Activated CD8-positive, alpha-beta memory T cell treated with anti-CD3 and anti-CD28 coated beads for 1 hour (primary cell): ENCODE measurements at places on chromosomes 2 and 18.

GRCh38 chr2:75324141-75324540 lies 124.8 kb upstream of the TACR1 start:
- no peak for DNase-seq

- no peak for DNase-seq
Measured at GRCh38 chr2:151757861-151758260, 23.6 kb upstream of the NEB start.

DNA sequence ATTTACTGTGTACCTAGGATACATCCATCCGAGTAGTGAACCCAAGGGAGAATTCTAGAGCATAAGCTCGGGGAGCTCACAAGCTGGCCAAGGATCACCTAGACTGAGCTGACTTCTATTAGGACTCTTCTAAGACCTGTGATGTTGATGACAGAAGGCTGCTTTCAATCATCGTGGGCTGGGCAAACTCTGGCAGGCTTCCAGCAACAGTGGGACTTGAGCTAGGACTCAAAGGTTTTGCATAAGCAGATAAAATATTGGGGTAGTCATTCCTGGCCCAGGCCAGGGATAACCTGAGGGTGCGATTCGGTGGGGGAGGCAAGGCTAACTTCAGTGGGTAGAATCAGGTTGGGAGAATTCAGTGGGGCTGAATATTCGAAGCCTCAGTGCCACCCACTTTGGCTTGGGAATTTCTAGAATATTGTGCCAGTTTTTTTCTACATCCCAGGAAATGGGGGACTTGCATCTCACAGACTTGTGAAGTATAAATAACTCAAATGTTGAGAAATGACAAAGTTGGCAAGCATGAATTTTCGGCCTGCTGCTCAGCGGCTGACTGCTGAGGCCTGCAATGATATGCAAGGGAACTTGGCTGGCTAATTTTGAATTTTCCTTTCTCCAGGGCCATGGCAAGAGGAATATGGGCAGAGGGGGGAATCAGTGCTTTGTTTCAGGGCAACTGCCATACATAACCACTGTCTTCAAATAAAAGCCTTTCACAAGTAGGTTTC lies 274.3 kb downstream of the PRKCE start:
- no peak for DNase-seq

DNA sequence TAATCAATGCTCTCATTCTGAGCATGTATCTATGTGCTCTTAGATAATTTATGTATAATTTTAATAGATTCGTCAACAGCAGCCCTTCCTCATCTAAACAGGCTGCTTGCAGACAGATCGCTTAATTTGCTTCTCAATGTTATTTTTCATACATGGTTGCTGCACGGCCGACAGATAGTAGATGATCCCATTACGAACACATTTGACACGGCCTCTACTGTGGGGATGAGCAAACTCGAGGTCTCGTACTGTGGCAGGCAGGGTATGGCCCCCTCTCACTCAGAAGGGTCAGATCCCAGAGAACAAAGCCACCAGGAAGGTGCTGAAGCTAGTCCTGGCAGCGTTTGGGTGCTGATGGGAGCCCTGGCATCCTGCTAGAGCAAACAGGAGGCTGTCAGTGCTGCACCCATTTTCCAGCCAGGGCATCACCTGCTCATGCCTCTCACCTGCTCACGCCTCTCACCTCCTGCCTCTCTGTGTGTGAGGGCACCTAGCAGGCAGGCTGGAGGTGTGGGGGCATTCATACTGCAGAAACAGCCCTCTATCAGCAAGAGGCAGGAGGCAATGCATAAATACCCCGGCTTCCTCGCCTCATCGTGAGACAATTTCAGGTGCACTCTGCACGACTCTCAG lies 80.0 kb downstream of the KLHL29 start:
- no peak for DNase-seq

- DNase-seq: no peak
Measured at GRCh38 chr2:144553379-144553778, 33.5 kb upstream of the ZEB2 start.

- no peak for DNase-seq
Measured at GRCh38 chr18:63848159-63848558, 39.3 kb upstream of the SERPINB2 start.

DNA sequence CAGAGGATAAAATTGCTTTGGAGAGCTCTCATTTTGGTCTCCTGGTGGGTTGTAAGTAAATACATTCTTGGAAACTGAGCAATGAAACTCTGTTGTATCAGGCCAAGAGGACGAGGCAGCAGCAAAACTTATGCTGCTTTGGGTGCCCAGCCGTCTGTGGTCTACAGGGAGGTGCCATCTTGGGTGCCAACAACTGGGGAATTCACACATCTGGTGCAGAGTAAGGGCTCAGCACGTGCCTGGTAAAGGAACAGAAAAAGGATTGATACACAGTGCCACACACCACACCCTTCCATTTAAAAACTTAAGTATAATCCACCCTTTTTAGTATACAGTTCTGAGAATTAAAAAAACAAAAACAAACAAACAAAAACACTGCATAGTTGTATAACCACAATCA lies 221.9 kb downstream of the TSN start:
- no peak for DNase-seq

GRCh38 chr2:196330645-196331044 lies 159.3 kb upstream of the STK17B start:
- no peak for DNase-seq

GRCh38 chr18:76889091-76889699 lies 66.8 kb downstream of the ZNF236 start:
- DNase-seq: no peak

DNA sequence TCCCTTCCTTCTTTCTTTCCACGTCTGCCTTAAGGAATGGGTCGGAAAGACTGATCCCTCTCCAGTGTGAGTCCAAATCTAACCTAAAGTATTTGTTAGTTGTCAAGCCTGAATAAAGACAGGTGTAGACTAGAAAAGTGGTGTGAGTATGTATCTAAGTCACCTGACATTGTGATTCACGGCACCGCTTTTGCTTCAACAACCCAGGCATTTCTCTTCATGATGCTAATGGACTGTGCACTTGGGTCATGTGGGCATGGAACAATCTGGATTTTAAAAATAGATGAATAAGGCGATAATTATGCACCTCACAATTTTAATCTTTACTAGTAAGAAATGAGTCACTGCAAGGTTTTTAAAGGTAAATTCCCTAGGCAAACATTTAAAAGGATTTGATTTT lies 107.5 kb downstream of the LIPG start:
- DNase-seq: no peak

- no peak for DNase-seq
Measured at GRCh38 chr2:230614913-230615332, 97.7 kb upstream of the CAB39 start.

DNA sequence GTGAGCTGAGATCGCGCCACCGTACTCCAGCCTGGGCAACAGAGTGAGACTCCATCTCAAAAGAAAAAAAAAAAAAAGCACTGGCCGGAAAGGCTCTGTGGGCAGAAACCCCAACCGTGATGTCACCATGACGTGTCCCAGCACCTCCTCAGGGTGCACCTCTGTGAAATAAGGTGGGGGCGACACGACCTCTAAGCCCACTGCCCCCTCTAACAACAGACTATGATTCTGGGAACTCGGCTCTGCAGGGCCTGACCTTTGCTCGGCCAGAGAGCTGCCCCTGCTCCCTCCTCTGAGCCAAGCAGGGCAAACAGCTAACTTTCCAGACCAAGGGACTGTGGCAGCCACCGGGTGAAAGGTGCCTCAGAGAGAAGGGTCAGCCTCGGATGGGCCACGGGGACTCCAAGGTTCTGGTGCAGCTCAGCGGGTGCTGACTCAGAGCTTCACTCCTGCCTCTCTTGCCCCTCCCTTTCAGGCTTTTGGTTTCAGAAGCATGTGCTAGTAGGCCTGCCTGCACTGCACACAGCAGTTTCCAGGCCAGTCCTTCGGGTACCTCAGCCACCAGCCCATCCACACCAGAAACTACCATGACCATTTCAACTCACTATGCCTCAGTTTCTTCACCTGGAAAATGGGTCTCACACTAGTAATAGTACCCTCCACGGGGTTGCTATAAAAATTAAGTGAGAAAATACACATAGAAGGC lies 8.0 kb downstream of the TMBIM1 start:
- DNase-seq: no peak

- no peak for DNase-seq
Measured at GRCh38 chr18:14939141-14939540, 191.2 kb downstream of the ANKRD30B start.

DNA sequence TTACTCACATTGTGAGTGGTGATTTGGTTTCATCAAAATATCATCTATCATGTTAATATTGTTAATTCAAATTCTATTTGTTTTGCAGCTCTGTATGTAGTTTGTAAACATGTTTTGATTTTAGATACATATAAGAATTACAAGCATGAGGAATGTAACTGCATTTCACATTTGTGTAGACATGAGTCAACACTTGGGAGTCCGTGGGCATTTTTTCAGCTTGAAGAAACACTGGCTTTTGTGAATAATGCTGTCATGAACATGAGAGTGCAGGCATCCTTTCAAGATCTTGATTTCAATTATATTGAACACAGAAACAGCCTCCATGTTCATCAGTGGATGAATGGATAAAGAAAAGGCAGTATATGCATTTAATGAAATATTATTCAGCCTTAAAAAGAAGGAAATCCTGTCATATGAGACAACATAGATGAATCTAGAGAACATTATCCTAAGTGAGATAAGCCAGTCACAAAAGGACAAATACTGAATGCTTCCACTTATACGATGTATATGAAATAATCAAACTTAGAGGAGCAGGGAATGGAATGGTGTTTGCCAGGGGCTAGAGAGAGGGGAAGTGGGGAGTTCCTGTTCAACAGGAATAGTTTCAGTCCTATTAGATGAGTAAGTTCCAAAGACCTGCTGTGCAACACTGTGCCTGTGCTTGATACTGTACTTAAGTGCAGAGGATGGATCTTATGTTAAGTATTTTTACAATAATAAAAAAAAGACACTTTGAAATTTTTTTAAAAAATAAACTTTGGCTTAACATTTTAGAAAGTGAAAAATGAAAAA lies 194.9 kb downstream of the LRATD1 start:
- no peak for DNase-seq

DNA sequence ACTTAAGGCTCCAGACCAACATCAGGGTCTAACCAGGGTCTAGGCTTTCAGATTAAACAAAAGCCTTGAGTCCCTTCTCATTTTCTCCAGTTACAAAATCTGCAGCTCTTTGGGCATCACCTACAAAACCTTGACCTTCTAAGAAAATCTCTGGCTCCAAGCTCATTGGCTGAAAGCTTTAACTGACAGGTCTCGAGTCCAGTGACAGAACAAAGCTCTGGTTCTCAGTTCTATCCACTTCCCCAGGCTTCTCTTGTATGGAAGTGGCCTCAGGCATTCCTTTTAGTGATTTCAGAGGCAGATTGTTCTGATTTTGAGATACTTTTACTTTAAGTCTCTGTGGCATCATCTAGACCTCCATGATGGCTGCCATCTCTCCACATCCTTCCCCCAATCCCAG lies 11.3 kb downstream of the SIX2 start:
- DNase-seq: no peak

DNA sequence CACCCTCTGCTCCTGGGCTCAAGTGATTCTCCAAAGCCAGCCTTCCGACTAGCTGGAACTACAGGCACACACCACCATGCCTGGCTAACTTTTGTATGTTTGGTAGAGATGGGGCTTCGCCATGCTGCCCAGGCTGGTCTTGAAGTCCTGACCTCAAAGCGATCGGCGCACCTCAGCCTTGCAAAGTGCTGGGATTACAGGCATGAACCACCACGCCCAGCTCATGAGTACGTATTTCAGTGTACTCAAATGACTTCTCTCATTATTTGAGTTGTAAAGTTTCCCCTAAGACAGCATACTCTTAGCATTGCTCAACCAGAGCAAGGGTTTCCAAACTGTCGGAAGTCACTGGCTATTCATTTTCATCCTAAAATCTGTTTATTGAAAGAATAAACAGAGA lies 40.3 kb downstream of the IMPA2 start:
- DNase-seq: no peak

DNA sequence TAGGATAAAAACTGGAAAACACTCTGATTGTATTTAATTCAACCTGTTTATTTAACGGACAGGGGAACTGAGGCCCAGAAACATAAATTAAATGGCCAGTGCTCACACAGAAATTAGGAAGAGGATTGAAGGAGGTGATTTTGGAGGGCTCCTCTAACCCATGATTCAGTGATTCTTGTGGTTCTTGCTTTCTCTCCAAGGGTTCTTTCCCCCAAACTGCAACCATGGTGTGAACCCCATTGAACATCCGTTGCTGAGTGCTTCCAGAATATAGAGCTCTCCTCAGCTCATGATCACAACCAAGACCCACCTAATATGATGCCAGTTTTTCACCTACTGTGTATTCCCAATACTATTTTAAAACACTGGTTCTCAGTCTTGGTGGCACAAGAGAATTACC lies 41.4 kb downstream of the BMP10 start:
- DNase-seq: no peak

GRCh38 chr18:9806905-9807304 lies 78.9 kb upstream of the TXNDC2 start:
- DNase-seq: no peak

DNA sequence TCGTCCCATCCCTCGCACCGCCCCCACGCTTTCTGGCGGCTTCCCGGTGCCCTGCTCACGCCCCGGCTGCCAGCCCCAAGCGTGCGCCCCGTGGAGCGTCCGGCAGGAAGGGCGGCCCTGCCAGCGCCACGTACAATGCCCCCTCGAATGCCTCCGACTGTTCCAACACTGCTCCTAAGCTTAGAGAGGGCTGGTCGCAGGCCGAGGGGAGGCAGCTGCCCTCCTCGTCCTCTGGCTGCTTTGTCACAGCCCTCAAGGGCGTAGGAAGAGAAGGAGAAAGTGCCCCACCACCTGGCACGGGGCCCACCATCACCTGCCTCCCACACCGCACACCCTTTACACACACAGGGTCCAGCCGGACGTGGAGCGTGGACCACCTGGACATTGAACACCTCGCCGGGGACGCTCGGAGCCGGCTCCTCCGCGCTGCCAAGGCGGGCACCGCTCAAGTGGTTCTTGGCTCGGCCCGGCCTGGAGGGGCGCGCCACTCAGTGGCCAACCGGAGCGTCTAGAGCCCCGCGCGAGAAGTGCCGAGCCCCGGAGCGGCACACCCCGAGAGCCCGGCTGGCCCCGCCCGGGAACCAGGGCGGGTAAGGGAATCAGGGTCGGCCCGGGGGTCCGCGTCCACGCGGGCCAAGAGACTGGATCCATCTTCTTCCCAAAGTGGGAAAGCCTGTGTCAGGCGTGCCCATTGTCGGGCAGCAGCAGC lies 830 bp downstream of the DNER start:
- DNase-seq: no peak

DNA sequence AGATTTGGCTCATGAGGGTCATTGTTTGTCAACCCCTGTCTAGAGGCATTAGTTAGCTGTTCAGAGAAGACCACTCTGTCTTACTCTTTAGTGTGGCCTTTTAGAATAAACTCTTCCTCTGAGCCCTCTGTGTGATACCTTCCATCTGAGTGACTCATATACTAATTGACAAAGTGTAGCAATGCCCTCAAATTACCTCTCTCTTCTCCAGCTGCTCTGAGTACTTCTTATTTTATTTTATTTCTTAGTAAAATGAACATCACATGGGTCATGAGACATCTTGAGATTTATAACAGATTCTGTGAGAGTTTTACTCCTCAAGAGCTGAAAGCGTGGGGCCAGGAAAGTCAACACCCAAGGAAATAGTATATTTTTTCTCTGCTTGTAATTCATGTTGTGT lies 67.4 kb downstream of the KCTD18 start:
- no peak for DNase-seq

GRCh38 chr18:54163453-54163852 lies 61.0 kb downstream of the MBD2 start:
- DNase-seq: no peak

GRCh38 chr2:163291790-163292189 lies 444.0 kb downstream of the FIGN start:
- DNase-seq: no peak

- DNase-seq: no peak
Measured at GRCh38 chr2:128773641-128774319, 455.1 kb upstream of the HS6ST1 start.

- no peak for DNase-seq
Measured at GRCh38 chr2:11869391-11869991, 123.1 kb downstream of the LPIN1 start.
